ENCODE measurements at places on chromosomes 7 and 10.
A peak's percentile ranks its signal among the peaks of the same experiment; 100 is the strongest.

- no peak for DNase-seq
Observed at GRCh38 chr10:73065441-73065840, 31.2 kb downstream of the P4HA1 start.

- peak; percentile 3 for DNase-seq
Observed at GRCh38 chr10:126696684-126697083, 26.2 kb upstream of the C10orf90 start.

GRCh38 chr7:2608921-2609411, 22.8 kb upstream of the TTYH3 start:
- peak; percentile 52 for DNase-seq

DNA sequence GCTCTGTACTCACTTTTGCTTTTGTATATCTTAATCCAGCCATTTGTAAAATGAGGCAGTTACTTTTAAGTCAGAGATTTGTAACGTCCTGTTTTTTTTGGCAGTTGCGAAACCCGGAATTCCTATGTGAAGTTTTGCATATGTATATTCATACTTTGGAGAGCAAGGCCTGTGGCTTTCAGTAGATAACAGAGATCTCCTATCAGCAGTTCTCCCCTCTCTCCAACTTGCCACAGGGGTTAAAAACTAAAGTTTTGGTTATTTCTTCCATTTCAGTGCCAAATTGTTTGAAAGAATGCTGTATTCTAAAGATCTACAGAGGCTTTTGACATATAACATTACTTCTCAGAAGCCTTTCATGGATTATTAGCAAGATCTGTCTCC, 102.4 kb downstream of the EXOC4 start:
- DNase-seq, result no peak

GRCh38 chr7:155219947-155220769, 77.5 kb upstream of the INSIG1 start:
- DNase-seq, result no peak

DNA sequence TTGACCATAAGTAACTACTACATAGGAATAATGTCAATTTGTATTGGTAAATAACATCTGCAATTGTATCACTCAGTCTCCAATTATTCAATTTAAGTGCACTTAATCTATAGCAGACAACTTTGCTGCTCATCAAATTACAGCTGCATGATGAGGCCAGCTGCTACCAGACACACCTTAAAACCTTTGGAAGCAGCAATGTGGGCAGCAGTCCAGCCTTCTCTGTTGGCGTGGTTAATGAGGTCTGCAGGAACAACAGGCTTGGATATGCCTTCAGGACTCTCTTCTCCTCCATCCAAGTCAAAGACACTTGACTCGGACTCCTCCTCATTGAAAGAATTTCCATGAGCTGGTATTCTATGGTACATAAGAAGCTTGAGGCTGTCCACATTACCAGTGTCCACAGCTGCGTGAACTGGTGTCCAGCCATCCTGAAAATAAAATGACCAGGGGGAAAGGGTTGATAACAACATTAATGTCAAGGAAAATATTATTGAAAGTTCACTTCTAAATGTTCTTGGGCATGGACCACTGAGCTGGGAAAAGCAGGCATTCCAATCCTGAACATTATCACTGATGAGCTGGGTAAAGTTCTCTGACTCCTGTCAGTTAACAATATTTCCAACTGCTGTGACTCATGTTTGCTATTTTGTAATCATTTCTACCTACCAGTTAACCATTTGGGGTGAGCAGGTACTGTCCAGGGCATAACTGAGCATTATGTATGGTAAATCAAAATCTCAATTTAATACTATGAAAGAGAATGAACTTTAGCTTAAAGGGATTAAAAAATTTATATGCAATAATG, 95.7 kb downstream of the CTTNBP2 start:
- DNase-seq, result no peak

- no peak for DNase-seq
Observed at GRCh38 chr7:5679813-5680473, 101.5 kb downstream of the RNF216 start.

DNA sequence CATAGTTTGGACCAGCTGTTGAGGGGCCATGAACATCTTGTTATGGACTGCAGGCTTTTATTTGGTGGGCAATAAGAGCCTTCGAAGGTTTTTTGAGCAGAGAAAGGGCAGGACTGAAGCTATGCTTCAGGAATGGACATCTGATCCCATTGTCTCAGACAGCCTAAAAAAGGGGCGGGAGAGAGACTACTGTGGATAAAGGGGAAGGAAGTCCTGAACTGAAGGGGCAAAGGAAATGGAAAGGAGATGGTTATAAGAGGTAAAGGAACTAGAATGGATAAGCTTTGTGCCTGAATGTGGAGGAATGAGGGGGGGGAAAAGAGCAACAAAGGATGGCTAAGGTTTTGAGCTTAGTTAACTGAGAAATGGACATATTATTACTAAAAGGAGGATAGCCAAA, 172.5 kb downstream of the SKAP2 start:
- DNase-seq, result no peak

Measured in HEK293T (cell line).